Liver (tissue), 10 donors: ENCODE measurements at places on chromosomes 2 and 18.

DNA sequence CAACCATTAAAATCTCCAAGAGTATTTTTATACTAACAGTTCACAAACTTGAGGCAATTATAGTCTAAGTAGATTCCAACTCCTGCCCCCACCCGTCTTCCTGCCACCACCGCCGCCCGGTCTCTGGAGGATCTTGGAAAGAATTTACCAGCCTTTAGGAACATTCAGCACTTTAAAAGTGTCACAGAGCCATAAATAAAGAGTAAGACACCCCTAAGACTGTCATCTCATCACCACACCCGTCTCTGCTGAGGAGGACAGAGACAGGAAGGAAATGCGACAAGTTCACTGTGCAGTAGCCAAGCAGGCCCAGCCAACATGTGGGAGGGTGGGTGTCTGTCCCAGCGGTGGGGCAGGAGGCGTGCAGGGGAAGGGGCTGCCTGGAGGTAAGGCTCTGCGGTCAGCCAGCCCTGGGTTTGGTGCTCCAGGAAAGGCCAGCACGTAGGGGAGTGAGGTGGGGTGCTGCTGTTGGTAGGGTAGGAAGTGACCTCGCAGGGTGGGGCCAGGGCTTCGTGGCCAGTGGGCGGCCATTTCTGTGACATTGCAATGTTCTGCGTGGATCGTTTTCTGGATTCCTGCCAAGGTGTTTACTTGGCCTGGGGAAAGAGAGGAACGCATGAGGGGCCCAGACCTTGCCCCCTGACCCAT lies 111.6 kb downstream of the FAM210A start:
- DNase-seq: peak; percentile 32

DNA sequence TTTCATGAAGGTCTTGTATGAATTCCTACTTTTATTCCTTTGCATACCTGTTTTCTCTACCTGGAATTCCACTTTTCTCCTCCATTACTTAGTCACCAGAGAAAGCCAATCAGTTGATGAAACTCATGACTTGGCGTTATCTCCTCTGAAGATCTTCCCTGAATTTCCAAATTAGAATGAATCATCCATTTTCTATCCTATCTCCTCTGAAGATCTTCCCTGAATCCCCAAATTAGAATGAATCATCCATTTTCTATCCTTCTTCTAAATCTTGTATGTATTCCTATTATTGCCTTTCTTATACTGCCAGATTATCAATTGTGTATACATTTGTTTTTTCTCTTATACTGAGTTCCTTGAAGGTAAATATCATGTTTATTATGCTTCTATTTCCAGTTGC lies 440.4 kb downstream of the CCDC85A start:
- DNase-seq: no peak

DNA sequence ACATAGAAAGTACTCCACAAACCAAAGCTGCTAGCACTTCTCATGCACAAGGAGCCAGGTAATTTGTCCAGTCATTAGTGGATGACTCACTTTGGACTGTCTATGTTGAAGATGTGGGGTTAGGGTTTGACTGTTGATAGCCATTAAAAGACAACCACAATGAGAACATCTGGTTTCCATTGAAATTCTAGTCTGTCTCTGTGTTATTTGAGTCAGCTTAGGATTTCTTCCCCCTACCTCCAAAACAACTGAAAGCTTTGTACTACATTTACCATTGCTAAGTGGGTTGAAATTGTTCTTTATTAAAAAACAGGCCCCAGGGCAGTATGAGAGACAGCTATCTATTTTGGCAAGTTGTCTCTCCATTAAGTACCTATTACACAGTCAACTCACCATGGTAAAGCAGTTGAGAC lies 50.2 kb upstream of the ANKRD44 start:
- no peak for DNase-seq

DNA sequence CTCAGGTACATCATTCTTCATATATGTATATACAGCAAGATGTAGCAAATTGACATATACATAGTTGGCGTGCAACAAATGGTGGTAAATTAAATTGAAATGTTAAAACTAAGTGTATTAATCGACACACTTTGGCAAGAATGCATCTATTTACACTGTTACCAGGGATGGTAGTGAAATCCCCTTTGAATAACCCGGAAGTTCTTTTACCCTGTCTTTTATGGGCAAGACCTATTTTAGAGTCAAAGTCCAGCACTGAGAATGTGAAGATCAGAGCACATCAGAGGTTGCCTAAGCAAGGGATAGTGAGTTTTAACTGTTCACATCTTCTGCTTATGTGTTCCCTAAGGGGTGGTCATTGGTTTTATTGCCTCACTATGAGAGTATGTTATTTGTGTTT lies 7.6 kb upstream of the TMEFF2 start:
- DNase-seq: no peak

DNA sequence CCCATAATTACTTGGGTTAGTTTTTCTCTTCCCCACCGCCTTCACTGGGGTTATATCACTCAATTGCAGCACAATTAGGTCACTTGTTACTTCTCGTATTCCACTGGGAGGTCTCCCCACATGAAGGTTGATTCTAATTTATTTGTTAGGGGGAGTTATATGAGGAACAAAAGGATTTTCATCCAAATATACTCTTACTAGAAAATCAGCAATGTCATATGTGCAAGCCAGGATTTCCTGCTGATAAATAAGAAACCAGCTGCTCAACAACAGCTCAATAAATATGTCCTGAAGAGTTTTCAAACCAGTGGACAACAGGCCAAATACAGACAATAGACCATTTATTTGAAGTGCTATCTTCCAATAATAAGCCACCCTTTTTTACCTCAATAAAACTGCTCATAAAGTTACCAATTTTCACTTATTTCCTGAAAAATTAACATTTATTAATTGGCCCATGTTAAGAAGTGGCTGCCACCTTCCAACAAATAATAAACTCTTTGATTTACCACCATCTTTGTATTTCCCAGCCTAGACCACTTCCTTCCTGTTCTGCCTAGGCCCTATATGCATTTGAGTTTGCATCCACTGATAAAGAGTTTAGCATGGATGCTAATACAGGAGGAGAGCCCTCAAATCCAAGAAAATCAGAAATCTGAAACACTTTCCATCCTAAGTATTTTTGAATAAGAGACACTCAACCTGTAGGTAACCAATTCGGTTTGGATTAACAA lies 184.4 kb upstream of the SLC39A10 start:
- DNase-seq: no peak

DNA sequence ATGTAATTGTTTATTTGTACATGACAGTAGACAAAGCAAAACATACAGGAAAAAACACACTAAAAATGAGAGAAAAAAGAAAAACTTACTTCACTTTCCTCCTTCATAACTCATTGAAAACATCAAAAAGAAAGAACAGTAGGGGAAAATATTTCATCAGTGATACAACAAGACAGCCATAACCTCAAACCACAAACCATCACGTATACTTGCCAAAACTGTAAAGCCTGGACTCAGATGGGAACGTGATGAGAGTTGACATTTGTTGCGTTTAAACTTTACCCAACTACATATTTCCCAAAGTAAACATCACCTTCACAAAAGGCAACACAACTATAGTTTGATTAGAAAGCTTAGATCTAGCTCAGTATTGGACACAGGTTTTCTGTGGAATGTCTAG lies 278.2 kb upstream of the COL3A1 start:
- no peak for DNase-seq

DNA sequence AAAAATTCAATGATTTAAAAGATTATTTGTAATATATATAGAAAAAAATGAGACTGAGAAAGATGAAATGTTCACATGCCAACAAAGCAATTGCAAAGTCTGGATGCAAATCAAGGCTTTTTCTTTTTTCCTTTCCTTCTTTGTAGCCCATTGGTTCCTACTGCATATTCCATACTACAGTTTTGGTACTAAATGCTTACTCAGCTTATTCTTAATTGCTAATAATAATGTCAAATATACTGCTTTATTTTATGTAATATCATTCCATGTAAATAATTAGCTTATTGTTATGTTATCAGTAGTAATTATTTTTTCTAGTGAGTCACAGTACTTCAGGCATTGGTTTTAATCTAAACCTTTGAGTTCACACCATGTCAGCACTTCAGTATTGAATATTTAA lies 407.4 kb upstream of the LRRTM1 start:
- no peak for DNase-seq

DNA sequence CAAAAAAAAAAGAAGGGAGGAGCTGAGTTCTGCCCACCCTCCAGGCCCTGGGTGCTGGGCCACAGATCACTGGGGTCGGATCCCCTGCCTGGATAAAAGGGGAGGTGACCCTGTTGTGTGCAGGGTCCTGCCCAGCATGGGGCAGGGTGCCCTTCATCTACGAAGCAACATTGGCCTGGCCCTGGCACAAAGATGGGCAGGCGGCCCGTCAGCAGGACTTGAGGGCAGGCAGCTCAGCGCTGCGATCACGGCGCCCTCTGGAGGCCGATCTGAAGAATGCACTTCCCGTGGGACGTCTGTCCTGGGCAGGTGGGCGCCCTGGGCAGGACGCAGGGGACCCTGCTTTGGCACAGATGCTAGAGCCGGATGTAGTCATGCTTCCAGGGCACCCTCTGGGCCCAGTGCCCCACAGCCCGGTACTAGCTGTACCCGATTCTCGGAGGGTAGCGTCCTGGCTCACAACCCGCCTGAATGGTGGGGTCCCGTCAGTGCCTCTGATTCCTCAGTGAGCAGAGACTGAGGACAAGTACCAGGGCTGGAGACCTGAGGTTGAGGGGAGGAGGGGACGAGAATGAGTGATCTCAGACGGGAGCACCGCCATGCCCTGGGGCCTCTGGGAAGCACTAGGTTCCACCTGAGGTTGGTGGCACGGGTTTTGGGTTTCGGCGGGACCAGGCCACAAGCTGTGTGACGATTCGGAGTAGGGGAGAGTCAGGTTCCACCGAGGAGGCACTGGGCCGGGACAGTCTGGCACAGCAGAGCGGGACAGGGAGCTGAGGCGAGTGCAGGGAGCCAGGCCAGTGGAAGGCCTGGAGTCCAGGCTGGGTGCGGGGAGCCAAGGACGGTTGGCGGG lies 18.0 kb downstream of the ARID5A start:
- peak; percentile 55 for DNase-seq

DNA sequence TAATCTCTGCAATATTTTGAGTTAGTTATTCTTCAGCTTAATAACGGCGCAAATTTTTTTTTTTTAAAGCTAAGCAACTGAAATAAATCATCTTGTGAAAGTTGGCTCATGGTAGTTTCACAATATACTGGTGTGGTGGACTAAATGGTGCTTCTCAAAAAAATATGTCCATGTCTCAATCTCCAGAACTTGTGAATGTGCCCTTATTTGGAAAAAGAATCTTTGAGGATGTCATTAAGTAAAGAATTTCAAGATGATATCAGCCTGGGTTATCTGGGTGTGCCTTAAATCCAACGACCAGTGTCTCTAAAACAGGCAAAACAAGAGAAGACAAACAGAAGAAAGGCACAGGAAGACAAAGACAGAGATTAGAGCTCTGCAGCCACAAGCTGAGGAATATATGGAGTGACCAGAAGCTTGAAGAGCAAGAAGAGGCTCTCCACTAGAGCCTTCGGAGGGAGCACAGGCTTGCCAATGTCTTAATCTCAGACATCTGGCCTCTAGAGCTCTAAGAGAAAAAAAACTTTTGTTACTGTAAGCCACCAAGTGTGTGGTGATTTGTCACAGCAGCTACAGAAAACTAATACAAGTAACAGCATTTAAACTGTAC lies 71.4 kb downstream of the HNMT start:
- no peak for DNase-seq

DNA sequence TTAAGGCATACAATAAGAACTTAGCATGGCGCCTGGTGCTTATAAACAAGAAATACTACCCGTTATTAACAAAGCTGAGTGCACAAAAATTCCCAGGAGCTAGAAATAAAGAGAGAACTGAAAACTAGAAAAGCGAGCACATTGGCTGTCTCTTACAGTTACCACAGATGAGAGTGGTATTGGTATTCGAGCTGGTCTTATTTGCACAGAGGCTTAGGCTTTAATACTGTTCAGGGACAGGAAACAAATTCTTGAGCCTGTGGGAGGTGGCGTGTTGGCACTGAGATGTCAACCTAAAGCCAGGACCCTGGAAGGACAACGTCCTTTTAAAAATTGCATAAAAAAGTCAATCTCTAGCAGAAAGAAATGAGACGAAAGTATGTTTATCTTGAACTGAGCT lies 67.3 kb upstream of the IGFBP2 start:
- no peak for DNase-seq

DNA sequence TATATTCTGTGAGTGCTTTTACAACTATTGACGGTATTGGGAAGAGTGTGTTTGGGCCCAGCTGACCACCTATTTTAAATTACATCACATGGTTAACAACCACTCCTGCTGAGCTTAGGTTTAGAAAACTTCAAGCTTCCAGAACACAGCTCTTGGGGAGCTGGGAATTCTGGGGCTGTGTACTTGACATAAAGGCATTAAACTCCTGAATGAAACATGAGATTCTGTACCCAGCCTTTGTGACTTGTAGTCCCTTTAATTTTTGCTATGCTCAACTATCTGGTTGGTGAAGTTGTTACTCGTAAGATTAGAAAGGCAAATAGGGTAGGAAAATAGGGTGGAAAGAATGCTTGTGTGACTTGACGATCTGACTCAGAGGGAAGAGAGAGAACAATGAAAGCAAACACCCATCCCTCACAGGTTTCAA lies 66.9 kb downstream of the LTBP1 start:
- peak; percentile 9 for DNase-seq

- DNase-seq: no peak
Measured at GRCh38 chr2:220583725-220584124, 956.3 kb downstream of the SLC4A3 start.

DNA sequence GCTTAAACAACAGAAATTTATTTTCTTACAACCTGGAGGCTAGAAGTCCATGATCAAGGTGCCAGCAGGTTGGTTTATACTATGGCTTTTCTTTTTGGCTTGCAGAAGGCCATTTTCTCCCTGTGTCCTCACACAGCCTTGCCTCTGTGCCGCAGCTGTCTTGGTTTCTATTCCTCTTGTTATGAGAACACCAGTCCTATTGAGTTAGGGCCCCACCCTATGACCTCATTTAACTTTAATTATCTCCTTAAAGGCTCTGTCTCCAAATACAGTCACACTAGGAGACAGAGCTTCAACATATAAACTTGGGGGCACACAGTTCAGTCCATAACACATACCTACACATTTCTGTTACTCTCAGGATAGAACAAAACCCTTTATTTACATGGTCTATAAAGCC lies 17.3 kb upstream of the RHOB start:
- DNase-seq: no peak

DNA sequence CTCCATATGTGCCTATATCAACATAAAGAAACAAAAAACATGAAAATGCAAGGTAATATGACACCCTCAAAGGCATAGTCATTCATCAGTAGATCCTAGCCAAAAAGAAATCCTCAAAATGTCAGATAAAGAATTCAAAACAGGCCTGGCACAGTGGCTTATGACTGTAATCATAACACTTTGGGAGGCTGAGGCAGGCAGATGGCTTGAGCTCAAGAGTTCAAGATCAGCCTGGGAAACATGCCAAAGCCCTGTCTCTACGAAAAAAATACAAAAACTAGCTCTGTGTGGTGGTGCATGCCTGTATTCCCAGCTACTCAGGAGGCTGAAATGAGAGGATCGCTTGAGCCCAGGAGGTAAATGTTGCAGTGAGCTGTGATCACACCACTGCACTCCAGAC lies 284.6 kb upstream of the KLHL29 start:
- DNase-seq: no peak
